NCI-H2171 treated with DMSO at 0.1 percent for 48 hours (cell line): ENCODE measurements at places on chromosomes 2 and 18.

DNA sequence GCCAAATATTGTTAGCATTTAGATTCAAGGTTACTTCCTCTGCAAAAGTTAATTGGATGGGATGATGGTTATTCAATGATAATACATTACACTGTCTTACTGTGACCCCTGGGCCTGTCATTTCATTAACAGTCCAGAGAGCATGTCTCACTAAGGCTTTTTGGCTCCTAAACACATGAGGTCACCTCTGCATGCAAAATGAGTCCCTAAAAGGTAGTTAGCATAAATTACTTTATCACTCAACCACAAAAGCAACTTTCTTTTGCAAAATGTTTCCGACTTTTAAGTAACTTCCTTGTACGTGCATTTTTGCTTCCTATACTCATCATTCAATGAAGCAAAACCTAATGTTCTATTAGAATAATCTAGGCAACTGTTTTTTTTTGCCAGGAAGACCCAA lies 16.8 kb upstream of the AGFG1 start:
- DNase-seq: no peak

- no peak for DNase-seq
Observed at GRCh38 chr2:15303874-15304273, 257.3 kb downstream of the NBAS start.

DNA sequence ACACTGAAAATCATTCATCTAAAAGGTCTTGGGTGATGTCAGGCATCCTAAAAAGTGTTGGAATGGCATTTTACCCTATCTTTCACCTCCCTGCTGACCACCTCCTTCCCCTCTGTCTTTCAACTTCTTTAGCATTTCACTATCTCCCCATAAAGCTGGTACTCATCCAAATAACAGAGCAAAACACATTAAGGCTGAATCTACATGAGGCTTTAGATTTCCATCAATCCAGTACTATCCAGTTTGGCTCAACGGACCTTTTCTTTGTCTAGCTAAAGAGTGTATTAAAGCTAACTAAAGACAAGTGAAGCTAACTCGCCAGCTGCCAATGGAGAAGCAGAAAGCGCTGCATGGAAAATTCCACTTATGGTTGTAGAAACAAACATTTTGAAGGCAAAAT lies 122.5 kb upstream of the NCKAP5 start:
- DNase-seq: no peak

- no peak for DNase-seq
Observed at GRCh38 chr2:119487434-119488244, 36.6 kb downstream of the SCTR start.

DNA sequence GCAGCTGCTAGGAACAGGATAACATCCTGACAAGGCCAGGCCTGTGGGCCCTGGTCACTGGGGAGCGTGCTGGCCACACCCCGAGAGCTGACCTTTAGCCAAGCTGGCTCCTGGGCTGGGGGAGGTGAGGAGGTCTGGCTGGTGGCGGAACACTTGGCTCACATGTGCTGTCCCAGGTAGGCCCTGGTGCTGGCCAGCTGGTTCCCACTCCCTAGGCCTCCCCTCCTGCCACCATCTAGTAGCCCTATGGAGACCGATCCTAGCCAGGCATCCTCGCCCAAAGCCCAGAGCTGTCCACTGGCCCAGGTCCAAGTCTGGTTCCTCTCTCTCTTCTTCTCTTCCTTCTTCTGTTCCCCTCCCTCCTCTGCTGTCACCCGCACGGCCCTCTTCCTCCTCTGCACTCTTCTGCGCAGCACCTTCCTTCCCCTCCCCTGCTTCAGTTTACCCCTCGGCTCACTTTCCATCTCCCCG lies 52.4 kb downstream of the TNS1 start:
- no peak for DNase-seq

DNA sequence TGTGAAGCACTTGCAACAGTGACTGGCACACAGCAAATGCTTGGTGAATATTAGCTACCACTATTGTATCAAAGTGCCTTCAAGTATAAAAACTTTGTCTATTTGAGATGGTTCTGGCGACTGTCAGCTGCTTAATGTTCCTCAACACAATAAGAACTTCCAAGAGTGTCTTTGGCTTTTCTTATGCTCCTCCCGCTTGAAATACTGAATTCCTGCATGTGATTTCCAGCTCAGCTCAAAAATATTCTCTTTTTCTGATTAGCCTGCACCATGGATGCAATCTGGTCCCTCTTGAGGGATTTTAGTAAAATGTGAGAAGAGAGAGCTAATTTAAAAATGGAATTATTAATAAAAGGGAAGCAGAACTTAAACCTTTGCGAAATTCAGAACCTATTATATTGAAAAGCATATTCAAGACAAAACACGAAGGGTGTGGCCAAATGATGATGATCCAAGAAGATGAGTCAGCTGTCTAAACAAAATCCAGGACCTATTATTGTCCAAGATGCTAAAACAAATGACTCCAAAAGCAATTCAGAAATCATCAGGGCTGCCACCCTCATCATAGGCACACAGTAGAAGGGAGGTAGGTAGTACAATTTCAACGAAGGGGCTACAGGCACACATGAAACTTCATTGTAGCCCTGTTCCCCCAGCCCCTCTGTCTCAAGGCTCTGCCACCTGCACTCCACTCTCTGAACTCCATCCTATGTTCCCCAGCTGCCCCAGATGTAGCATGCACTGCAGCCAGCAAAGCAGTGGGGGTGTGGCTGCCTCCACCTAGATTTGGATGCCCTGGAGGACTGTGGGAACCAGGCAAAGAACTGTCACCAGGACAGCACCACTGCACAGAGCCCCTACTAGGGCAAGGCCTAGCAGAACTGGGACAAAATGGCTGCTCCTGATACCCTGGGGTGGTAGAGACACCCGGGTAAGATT lies 190.1 kb downstream of the ZNF385B start:
- DNase-seq: no peak

DNA sequence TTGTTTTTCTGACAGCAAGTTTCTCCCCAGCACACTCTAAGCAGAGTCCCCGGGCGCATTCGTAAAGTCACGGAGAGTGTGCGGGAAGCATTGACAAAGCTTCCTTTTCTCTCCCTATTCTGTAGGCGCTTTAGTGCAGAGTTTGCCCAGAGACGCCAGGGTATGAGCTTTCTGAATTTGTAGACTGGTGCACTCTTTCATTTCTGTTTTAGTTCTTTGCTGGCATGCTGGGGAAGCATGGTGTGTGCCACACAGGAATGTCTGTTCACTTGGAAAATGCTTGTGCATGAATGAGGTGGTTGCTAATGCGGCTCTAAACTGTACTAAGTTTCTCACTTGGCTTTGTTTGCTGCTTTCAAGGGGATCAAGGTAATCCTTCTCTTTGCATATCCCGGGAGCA lies 102.6 kb downstream of the RTN4 start:
- no peak for DNase-seq

GRCh38 chr2:10393640-10393982 lies 54.5 kb downstream of the ODC1 start:
- no peak for DNase-seq

- peak; percentile 55 for DNase-seq
Observed at GRCh38 chr2:192286093-192286701, 91.5 kb upstream of the TMEFF2 start.

GRCh38 chr18:69951182-69951581 lies 3.5 kb upstream of the CD226 start:
- DNase-seq: no peak

DNA sequence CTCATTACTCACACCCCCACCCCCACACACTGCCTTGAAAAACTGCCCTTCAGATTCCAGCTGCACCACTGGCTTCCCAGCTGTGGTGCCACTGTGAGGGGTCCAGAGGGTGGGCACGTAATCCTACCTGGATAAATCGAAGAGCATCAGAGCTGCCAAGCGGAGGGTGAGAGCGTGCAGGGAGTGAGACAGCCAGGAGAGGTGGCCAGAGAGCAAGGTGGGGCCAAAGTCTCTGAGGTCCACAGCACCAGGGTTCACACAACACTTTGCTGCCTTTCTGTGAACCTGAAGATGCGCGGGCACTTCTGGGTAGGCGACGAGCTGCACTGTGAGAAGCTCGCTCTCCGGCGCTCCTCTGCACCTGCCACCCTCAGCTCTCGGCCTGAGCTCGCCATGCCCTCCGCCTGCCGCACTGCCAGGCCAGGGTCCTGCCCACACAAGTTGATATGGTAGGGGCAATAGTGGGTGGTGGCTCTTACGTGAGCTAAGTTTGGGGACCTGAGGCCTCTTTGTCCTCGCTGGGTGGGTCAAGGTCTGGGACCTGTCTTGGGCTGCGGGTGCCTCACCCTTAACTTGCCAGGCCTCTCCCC lies 83.9 kb downstream of the MARCO start:
- no peak for DNase-seq

GRCh38 chr2:72027426-72028161 lies 120.1 kb downstream of the CYP26B1 start:
- DNase-seq: no peak

GRCh38 chr18:36459203-36459602 lies 161.7 kb downstream of the FHOD3 start:
- DNase-seq: no peak

DNA sequence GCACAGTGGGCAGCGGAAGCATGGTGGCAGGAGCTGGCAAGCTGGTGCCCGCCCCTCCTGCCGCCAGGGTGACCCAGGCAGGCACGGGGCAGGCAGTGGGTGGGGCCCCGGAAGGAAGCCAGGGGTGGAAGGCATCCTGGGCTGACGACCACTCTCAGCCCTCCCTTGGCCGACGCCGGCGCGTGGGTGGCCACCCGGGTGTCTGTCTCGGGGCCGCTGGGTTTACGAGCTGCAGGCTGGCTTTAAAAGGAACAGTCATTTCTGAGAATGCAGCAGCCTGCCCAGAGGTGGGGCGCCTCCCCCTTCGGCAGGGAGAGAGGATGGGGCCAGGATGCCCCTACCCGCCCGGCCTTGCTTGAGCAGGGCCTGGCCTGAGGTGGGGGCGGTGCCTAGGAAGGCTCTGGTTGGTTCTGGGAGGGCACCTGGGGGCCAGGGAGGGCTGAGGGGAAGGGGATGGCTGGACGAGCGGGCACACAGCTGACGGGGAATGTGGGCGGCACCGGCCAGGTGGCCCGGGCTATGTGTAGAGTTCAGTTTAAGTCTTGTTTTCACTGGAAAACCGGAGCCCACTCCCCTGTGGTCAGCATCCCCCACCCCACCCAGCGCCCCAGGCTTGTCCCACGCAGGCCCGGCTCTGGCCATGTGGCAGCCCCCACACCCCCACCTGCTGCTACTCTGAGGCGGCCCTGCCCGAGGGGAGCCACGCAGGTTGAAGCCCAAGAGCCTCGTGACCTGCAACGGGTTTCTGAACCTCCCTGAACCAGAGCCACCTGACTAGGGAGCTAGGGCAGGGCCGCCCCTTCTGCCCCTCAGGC lies 6.3 kb downstream of the BOK start:
- no peak for DNase-seq

- DNase-seq: no peak
Observed at GRCh38 chr2:206713746-206714145, 4.5 kb downstream of the DYTN start.

GRCh38 chr18:23595591-23595990 lies 9.3 kb upstream of the NPC1 start:
- DNase-seq: no peak

DNA sequence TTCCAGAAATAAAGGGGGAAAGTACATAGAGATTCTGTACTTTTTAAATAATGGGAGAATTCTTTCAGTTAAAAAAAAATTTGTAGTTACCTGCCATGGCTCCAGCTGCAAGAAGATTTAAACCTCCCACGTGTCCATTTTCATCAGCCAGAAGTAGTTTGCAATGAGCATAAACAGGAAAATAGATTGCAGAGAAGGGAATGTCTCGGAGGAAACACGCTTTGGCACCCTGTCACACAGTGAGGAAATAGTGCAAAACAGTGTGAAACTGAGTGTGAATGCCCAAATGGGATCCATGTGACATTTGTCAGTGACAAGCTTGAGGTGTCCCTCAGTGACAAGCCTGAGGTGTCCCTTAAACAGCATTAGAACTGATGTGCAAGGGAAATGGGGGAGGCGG lies 102.7 kb downstream of the SLC25A12 start:
- no peak for DNase-seq
